NB4 (cell line): ENCODE measurements at places on chromosomes 6 and 20.
A peak's percentile ranks its signal among the peaks of the same experiment; 100 is the strongest.

GRCh38 chr6:36822506-36823269 is 16.6 kb downstream of the CPNE5 start:
- no peak for DNase-seq

- no peak for DNase-seq
Measured at GRCh38 chr20:42749556-42749955, 440.1 kb downstream of the PTPRT start.

DNA sequence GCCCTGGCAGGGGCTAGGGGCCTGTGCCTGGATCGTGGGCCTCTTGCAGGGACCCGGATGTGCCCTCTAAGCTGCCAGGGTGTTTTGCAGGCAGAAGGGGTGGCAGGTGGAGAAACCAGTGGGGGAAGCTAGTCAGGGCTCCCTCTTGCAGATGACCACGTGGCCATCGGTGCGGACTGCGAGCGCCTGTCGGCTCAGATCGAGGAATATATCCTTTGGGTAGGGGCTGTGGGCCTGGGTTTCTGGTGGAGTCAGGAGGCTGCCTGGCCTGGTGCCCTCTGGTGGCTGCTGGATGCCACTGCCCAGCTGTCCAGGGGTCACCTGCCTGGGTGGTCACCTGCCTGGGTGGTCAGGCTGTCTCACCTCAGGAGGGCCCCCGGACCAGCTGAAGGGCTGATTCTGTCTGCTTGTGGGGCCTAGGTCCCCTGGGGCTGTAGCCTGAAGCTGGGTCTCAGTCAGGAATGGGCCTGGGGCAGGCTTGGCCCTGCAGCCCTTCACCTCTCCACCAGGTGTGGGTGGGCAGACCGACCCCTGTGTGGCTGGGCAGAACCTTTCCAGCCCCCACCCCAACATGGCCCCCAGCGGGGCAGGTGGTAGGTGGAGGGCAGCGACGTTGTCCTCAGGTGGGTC is 6.7 kb downstream of the TCEA2 start:
- DNase-seq = peak; percentile 58

GRCh38 chr6:2969549-2969948 is 1.8 kb downstream of the SERPINB6 start:
- DNase-seq = no peak

GRCh38 chr6:14770572-14770971 is 475.3 kb upstream of the JARID2 start:
- no peak for DNase-seq

GRCh38 chr6:424741-425417 is 33.3 kb downstream of the IRF4 start:
- peak; percentile 93 for DNase-seq

GRCh38 chr20:8997701-8998117 is 71.2 kb upstream of the PLCB4 start:
- no peak for DNase-seq

GRCh38 chr6:124877468-124877867 is 84.8 kb upstream of the RNF217 start:
- DNase-seq = no peak

GRCh38 chr6:10725716-10726115 is 2.8 kb downstream of the TMEM14C start:
- no peak for DNase-seq

- DNase-seq = no peak
Measured at GRCh38 chr20:48201885-48202284, 416.6 kb upstream of the SULF2 start.

- DNase-seq = no peak
Measured at GRCh38 chr6:36610956-36611336, 16.8 kb downstream of the SRSF3 start.

- no peak for DNase-seq
Measured at GRCh38 chr6:4814987-4815386, 38.8 kb downstream of the CDYL start.

DNA sequence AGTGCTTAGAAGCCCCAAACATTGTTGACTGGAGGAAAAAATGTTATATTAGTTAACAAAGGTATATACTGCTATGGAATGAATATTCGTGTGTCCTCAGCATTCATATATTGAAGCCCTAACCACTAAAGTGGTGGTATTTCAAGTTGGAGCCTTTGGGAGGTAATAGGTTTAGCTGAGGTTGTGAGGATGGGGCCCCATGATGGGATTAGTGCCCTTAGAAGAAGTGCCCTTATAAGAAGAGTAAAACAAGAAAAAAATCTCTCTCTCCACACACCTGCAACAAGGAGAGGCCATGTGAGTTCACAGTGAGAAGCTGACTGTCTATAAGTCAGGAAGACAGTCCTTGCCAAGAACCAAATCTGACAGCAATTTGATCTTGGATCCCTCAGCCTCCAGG is 761.7 kb upstream of the FLRT3 start:
- no peak for DNase-seq

DNA sequence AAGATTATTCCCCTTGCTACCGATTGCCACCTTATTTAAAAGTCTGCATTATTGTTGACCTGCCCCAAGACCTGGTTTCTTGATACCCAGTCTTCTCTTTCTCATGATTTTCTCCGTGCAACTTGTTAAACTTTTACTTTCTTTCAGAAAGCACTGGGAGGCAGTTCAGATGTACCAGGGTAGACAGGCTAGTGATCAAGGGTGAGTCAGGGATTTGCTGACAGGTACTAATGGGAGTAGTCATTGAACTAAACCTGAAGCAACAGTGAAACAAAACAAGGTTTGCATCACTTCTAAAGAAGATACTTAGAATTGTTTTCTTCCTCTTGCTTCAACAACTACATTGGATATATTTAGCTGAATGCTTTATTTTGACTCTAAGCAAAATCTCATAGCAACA is 124.4 kb downstream of the KCNQ5 start:
- DNase-seq = peak; percentile 26

GRCh38 chr6:157145656-157146285 is 177.5 kb downstream of the TMEM242 start:
- no peak for DNase-seq

DNA sequence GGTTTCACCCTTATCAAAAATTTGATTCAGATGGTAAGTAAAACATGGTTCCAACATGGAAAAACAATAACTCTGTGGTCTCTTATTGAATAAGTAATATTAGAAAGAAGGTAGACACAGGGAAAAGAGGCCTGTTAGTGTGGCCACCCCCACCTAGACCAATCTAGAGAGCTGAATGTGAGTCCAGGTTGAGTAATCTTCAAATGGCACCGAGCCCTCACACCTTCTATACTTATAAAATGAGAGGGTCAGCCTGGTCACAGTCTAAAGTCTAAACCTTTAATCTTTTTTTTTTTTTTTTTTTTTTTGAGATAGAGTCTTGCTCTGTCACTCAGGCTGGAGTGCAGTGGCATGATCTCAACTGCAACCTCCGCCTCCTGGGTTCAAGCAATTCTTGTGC is 6.9 kb downstream of the FAM184A start:
- DNase-seq = no peak

DNA sequence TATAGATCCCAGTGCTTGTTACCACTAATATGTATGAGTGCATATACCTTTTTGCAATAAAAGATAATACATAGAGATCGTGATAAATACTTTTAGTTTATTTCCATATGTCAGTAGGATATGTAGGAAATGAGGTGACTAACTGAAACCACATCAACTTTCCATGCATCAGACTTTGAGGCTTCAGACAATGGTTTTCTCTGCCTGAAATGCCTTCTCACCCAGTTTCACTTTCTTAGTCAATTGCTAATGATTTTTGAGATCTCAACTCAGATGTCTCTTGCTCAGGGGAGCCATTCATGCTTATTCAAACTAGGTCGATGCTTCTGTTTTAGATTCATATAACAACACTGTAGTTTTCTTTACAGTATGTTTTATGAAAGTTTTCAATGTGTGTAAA is 626.6 kb upstream of the ADGRB3 start:
- DNase-seq = no peak

- no peak for DNase-seq
Measured at GRCh38 chr6:137200288-137200687, 18.9 kb downstream of the IFNGR1 start.

- DNase-seq = peak; percentile 40
Measured at GRCh38 chr6:162733489-162733888, 5.7 kb downstream of the PACRG start.

GRCh38 chr6:94127716-94128115 is 708.4 kb upstream of the EPHA7 start:
- DNase-seq = no peak

DNA sequence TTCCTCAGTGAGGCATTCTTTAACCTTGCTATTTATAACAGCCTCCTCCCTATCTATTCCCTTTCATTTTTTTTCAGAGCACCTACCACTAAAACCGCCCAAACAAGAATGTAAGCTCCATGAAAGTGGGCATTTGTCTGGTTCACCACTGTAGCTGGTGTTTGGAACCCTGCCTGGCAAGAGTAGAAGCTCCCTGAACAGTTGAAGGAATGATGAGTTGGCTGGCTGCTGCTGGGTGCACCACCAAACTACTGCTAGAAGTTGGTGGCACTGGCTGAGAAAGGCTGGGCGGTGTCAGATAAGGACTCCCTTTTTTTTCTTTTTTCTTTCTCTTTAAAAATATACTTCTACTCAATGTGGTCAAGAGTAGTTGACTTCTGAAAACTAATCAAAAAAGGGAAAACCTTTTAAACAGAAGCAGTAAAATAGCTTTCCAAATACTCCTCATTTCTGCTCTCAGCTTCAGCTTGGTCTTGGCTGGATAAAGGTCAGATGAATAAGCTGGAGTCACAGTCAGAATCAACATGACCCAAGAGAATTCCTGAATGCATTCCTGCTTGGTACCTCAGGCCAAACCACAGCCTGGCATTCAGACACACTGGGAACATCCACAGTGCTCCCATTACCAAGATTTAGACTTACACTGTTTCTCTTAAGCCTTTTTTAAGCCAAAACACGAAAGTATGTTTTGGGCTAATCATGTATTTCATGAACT is 38.0 kb downstream of the RTN4IP1 start:
- no peak for DNase-seq

GRCh38 chr6:149392093-149392492 is 8.0 kb upstream of the SUMO4 start:
- DNase-seq = no peak

DNA sequence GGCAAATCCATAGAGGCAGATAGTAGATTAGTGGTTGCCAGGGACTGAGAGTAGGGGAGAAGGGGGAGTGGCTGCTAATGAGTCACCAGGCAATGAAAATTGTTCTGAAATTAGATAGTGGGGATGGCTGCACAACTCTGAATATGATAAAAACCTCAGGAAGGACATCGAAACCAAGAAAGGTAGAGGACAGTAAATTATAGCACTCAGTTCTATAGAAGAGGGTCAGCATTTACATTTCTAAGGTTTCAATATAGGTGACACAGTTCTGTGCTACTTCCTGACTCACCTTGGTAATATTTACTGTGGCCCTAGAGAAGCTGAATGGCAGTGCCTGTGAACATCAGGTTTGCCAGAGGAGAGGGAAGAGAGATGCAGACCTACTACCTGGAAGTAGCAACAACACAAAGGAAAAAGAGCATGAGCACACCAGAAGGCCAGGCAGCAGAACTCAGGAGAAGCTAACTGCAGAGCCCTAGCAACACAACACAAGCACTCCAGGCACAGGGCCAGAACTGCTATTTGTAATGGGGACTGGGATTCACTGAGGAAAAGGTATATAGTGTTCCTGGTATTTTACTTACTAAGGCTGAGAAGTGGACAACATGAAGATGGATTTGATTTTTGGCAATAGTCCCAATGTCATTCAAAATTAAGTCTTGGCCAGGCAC is 75.9 kb downstream of the PLCG1 start:
- no peak for DNase-seq

DNA sequence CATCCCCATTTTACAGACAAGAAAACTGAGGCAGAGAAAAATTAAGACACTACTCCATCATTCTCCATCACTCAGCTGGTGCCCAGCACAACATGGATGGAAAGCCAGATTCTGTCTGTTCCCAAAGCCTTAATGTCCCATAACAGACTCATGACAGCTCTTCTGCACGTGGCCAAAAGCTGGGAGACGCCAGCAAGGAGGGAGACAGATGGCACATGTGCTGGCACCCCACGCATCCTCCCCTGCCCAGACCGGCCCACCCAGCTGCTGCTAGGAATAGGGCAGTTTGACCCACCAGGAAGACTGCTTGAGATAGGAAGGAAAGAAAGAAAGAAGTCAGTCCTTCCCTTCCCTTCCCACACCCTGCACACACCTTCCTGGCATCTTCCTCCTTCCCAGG is 96.3 kb downstream of the PREX1 start:
- DNase-seq = no peak

- DNase-seq = no peak
Measured at GRCh38 chr6:6812427-6812826, 223.9 kb downstream of the LY86 start.

GRCh38 chr6:155387481-155387880 is 68.2 kb downstream of the NOX3 start:
- no peak for DNase-seq

DNA sequence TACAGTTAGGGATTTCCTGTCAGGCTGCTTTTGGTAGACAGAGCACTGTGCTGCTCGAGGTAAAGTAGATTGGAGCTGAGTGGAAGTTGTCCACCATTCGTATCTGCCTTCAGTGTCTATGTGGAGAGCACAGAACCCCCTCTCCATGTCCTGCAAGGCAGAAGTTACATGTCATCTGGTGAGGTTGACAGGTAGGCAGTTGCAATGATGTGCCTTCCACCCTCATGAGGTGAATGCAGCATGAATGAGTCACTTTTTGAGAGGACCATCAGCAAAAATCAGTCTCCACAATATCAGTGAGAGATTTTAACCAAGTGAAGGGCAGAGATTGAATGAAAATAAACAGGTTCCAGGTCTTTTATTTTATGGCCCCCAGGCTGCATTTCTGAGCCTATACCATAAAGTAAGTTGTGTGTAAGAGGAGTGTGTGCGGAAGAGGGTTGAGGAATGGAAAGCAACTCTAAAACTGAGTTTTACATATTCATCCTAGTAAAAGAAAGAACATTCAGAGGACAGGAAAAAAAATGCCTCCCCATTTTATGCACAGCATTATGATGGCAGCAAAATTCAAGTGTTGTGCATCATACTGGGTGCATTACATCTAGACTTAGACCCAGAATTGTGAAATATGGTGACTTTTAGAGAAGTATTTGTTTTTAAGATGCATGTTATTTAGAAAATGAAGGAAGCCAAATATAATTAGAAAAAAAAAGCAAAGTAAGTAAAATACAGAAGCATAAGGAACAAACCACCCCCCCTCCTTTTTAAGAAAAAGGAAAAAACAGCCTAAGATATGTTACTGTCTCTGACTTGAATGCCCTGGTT is 15.8 kb downstream of the TRAPPC3L start:
- no peak for DNase-seq

GRCh38 chr6:111484633-111484930 is 1.6 kb upstream of the REV3L start:
- no peak for DNase-seq

DNA sequence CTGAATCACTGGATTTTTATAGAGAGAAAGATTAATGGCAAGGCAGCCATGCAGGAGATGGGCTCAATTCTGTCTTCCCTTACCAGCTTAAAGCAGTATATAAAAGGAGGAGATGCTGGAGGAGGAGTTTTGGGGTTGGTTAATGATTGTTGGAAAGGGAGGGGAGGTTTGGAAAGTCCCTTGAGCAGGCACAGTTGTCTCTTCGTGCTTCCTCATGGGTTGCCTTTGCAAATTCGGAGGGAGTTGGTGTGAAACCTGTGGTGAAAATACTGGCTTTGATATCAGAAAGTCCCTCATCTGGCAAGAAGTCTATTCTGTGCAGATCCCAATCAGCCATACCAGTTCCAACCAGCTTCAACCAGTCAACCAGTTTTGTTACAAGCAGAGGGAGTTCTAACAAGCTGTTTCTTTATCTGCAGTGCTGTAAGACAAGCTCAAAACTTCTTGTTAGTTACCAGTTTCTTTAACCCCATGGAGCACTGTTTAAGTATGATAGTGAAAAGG is 107.0 kb downstream of the HIVEP1 start:
- no peak for DNase-seq
